ENCODE measurements at places on chromosomes 12 and 14.

GRCh38 chr14:80567905-80568536, 356.7 kb upstream of the DIO2 start:
- DNase-seq: no peak

GRCh38 chr12:28374556-28374955, 184.3 kb downstream of the CCDC91 start:
- DNase-seq: no peak

DNA sequence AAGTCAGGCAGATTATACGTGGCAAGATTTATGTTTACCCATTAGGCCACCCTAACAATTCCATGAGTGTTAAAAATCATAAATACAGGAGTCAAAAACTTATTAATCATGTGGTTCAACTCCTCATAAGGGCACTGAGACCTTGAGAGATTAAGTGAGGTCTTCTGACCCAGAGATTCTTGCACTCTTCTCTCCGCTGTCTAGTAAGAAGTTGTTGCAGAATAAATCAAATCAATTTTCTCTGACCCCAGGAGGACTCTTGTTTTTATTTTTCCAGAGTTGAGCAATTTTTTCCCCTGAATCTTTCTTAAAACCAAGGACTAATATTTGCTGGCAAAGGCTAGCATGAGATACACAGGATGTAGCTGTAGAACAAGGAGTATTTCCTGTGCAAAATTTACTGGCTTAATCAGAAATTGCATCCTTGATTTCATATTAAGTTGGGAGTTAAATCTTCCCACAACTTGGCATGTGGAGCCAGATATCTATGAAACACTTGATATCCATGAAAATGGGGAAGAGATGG, 90.9 kb upstream of the PTHLH start:
- DNase-seq: no peak

GRCh38 chr14:97277711-97278110, 480.5 kb downstream of the VRK1 start:
- DNase-seq: no peak

DNA sequence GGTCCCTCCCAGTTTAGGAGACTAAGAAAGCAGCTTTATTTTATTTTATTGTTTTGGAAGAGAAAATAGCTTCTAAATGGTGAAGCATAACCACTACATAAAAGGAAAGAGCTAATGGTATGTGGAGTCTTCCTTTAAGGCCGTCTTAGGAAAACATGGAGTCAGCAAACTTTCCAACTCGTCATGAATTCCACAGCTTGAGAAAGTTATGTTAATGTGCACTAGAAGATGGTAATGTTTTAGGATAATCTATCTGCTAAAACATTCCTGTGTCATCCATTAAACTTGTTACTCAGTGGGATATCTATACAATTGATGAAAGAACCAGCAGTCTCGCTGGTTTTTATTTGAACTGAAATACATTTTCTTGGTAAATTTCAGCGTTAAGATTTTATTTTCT, 448.4 kb upstream of the SEL1L start:
- no peak for DNase-seq

DNA sequence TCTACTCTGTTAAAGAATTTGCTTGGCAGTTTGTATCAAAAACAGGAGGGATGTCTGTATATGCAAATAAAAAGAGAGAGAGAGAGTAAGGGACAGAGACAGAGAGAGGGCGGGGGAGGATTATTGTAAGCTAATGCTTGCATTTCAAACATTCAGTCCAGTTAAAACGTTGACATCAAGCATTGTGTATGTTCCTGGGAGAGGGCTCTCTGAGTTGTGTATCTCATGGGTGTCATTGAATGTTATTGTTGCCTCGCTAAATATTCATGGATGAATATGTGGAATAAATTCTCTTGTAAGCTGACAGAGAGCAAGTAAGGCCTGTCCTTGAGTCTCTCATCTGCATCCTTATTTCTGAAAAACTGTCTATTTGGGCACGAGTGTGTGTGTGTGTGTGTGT, 78.8 kb upstream of the VRK1 start:
- no peak for DNase-seq

- peak; percentile 51 for DNase-seq
Measured at GRCh38 chr14:64510825-64511671, 6.5 kb downstream of the ZBTB1 start.

DNA sequence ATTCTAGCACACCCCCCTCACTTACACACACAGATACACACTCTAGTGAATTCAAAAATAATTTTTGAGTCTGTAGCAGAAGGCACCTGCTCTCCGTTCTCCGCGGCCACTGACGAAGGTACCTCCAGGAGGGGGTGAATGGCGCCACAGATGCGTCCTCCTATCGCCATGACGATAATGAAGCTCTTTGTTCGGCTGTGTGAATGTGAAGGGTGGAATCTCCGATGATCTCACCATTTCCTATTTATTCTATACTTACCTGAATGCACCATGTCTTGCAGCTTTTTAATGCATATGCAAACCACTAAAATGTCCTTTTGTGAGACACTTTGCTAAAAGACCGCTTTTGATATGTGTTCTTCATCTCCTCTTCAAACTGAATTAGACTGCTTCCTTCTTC, 162.7 kb downstream of the EGLN3 start:
- DNase-seq: no peak

DNA sequence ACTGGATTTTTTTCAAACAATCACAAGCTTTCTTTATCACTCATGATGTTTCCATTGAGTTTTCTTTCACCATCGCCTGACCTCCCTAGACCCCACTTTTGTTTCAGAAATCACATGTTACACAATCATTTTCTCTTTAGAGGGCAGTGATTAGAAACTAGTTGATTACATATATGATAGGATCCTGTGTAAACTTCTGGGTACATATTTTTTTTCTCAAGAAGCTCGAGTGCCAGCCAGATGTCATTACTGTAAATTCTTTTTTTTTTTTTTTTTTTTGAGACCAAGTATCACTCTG, 62.4 kb upstream of the PSMA6 start:
- no peak for DNase-seq

- no peak for DNase-seq
Measured at GRCh38 chr14:55245657-55246268, 25.5 kb upstream of the FBXO34 start.

GRCh38 chr12:65962921-65963861, 138.9 kb downstream of the HMGA2 start:
- DNase-seq: peak; percentile 0

DNA sequence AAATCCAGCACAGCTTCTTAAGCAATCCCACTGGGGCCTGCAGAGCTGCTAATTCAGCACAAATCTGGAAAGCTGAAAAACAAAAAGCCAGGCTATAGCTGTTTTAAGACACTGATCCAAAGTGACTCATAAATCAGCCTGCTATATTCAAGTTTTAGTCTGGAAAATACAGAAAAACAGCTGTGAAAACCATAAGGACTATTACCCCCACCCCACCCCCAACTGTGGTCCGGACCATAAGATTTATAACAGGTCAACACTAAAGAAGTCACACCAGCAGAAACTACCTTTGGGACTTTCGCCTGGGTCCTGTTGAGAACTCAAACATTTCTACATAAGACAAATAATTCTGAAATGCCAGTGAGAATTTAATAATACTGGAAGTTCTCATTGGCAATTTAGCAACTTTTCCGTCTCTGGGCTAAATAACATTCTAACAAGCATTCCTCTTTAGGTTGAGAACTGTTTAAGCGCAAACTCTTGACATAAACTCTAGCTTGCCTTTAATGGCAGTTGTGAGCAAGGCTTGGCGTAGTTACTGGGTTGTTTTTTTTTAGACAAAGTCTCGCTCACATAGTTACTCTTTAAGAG, 3.3 kb downstream of the LRIG3 start:
- DNase-seq: no peak

GRCh38 chr14:33451211-33451610, 499.7 kb downstream of the EGLN3 start:
- DNase-seq: no peak

DNA sequence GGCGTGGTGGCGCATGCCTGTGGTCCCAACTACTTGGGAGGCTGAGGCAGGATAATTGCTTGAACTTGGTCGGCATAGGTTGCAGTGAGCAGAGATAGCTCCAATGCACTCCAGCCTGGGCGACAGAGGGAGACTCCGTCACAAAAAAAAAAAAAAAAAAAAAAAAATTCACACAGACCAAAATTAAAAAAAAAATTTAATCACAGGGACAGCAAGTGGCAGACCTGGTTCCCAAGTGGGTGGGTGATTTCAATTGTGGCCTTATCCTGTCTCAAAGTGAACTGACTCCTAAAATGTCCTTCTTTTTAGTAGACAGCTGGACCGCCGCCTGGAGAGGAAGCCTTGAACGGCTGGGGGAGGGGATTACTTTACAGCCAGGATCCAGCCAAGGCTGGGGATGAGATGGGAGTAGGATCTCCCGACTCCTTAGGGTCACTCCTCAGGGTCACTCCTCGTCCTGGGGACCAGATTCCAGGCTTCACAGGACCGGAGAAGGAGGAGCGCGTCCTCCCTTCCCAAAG, 1.5 kb upstream of the KCNH3 start:
- no peak for DNase-seq

Data from stimulated activated CD4-positive, alpha-beta T cell treated with anti-CD3 and anti-CD28 coated beads, Interleukin-12 subunit alpha, Interleukin-12 subunit beta, amount 100 ng/mL, for 4 hours (primary cell).